ENCODE measurements at places on chromosomes 13 and 19. TPM values are rescaled to one million over a fixed set of nuclear protein-coding genes. Genes with fewer than 3 reads are reported as not detected.
A peak's percentile ranks its signal among the peaks of the same experiment; 100 is the strongest.

- no peaks in the 10 kb centered on the region for H3K27me3 ChIP-seq
- DNase-seq = no peak
- no peak within 1 kb of the TSS for H3K27ac ChIP-seq
- H3K4me1 ChIP-seq = no peaks in the 10 kb centered on the region
- H3K36me3 ChIP-seq = no peaks in the 10 kb centered on the region
- no peak within 1 kb of the TSS for H3K4me3 ChIP-seq
These were observed at the start of gene KLK14 for GRCh38 chr19:51082611-51083010. TSS of gene KLK14 (minus strand) at chr19:51082887. CDS start at chr19:51082614, 273 bp downstream.

- H3K27me3 ChIP-seq = no peaks in the 10 kb centered on the region
- H3K4me1 ChIP-seq = peaks cover 8% of the 10 kb centered on the region
- H3K27ac ChIP-seq = peak overlapping the region; percentile 61
- H3K36me3 ChIP-seq = no peaks in the 10 kb centered on the region
- no peak for DNase-seq
These were observed 1.4 kb downstream of the UHRF1 start for GRCh38 chr19:4910594-4911281.

GRCh38 chr13:46041419-46041839 lies 11.1 kb downstream of the ZC3H13 start:
- no peak overlapping the region for H3K27ac ChIP-seq
- H3K27me3 ChIP-seq = no peaks in the 10 kb centered on the region
- no peaks in the 10 kb centered on the region for H3K4me1 ChIP-seq

DNA sequence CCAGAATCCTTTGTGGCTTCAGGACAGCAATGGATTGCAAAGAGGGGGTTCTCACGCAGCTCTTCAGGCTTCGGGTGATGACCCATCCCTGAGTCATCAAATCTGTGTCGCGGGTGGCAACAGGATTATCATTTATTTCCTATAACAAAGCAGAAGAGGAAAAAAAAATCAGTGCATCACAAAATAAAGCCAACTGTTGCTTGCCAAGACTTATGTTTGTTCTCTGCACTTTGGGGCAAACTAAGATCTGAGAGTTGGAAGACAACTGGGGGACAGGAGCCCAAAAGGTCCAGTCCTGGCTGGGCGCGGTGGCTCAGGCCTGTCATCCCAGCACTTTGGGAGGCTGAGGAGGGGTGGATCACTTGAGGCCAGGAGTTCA lies 6.4 kb downstream of the GNA15 start:
- no peak for DNase-seq
- H3K27me3 ChIP-seq = no peaks in the 10 kb centered on the region
- H3K4me3 ChIP-seq = no peak overlapping the region

Gene FLT3LG
- 4.7 TPM for total RNA-seq

Gene FAM98C
- 34.0 TPM for total RNA-seq

DNA sequence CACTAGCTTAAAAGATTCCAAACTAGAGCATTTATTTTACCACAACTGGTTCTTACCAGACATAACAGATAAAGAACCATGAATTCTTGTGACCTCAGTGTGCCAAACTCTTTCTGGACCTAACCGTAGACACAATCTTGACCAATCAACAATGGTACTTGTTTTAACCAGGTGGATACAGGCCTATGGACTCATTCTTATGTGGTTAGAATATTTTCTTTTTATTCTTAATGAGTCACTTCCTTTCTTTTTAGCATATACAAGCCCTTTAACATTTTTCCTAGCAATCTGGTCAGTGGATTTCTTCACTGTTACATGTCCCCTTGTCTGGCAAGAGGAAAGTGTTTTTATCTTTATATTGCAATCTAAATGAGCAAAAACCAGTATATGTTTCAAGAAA lies 792.1 kb upstream of the SPRY2 start:
- no peak overlapping the region for H3K4me3 ChIP-seq
- DNase-seq = no peak
- H3K36me3 ChIP-seq = no peaks in the 10 kb centered on the region
- no peaks in the 10 kb centered on the region for H3K4me1 ChIP-seq
- no peak overlapping the region for H3K27ac ChIP-seq

GRCh38 chr19:31545777-31546176 lies 196.5 kb upstream of the TSHZ3 start:
- no peak for DNase-seq
- no peaks in the 10 kb centered on the region for H3K4me1 ChIP-seq
- H3K36me3 ChIP-seq = no peaks in the 10 kb centered on the region
- H3K27ac ChIP-seq = no peak overlapping the region
- H3K4me3 ChIP-seq = no peak overlapping the region

GRCh38 chr13:39349391-39349960 lies 253.5 kb downstream of the LHFPL6 start:
- H3K36me3 ChIP-seq = no peaks in the 10 kb centered on the region
- peak overlapping the region; percentile 60 for H3K4me3 ChIP-seq
- peaks cover 49% of the 10 kb centered on the region for H3K4me1 ChIP-seq
- DNase-seq = no peak
- no peaks in the 10 kb centered on the region for H3K27me3 ChIP-seq

DNA sequence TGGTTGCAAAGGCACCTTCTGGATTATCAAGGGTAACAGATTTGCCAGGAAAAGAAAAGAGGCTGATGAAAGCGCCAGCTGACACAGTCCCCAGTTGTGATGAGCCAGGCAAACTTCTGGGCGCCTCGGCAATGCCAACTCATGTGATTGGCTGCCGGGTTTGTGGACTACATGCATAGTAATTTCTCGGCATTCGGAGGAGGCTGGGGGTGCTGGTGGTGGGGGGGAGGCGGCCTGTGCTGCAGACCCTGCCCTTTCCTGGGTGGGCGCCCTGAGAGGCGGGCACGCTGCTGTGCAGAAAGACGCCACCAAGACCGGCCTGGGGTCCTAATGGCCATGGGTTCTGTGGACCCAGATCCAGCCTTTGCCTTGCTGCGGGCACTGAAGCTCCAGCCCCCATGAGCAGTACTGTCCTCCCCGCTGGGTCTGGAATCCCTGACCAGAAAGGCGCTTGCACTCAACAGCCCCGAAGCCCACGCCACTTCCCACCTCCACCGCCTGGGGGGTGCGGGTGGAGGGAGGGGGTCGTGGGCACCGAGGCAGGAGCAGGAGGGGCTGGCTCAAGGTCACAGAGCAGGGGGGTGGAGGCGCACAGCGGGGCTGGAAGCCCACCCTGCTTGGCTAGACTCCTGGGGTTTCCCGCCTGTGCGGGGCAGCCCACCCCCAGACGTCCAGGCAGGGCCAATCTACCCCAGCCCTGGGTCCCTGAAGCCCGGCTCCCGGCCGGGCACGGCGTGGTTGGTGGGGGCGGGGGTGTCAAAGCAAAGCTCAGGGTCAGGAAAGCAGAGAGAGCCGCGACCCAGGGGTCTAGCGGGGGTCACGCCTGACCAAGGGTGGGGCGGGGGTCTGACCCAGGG lies 1.0 kb downstream of the DIRAS1 start:
- H3K27ac ChIP-seq = no peak overlapping the region
- H3K4me1 ChIP-seq = peaks cover 39% of the 10 kb centered on the region
- H3K27me3 ChIP-seq = no peaks in the 10 kb centered on the region
- no peak for DNase-seq
- H3K4me3 ChIP-seq = peak overlapping the region; percentile 42

Gene TMIGD2
- total RNA-seq = 1.8 TPM

DNA sequence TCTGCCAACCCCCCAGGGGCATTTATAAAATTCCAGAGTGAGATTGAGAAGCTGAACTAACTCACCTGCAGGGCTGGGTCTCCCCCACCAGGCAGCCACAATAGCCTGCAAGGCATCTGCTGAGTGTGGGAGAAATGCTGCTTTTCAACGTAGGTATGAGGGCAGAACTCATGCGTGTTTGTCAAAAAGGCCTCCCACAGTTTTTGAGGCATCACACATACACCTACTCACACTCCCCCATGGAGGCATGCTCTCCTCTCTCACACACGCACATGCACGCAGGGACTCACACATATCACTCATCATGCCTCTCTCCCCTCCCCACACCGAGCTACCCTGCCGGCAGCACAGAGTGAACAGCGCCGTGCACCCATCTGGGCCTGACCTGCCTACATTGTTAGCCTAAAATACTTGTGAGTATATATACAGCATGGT lies 390.5 kb downstream of the FGF9 start:
- no peaks in the 10 kb centered on the region for H3K36me3 ChIP-seq
- no peaks in the 10 kb centered on the region for H3K27me3 ChIP-seq
- no peaks in the 10 kb centered on the region for H3K4me1 ChIP-seq
- no peak overlapping the region for H3K4me3 ChIP-seq
- DNase-seq = no peak
- H3K27ac ChIP-seq = no peak overlapping the region

DNA sequence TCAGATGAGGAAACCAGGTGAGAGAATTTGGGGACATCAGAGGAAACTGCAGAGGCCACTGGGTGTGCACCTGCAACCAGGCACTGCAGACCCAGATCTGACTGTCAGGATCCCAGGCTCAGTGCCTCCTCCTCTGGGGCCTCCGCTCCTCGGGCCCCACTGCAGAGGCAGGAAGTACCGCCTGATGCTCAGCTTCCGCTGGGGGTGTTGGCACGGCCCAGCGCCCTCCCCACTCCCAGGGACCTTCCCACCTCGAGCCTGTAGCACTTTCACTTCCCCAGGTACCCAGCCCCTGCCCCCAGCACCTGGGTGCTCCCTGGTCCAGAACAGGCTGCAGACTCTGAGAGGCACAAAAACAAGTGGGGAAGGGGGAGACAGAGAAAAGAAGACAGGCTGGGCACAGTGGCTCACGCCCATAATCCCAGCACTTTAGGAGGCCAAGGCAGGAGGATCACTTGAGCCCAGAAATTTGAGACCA lies 1.4 kb upstream of the CD37 start:
- no peak overlapping the region for H3K4me3 ChIP-seq
- H3K27ac ChIP-seq = no peak overlapping the region
- H3K4me1 ChIP-seq = no peaks in the 10 kb centered on the region
- DNase-seq = no peak
- no peaks in the 10 kb centered on the region for H3K27me3 ChIP-seq
- H3K36me3 ChIP-seq = no peaks in the 10 kb centered on the region

Gene PROZ
- total RNA-seq = not detected

Measured in thoracic aorta (tissue), 2 donors.